BE2C (cell line): ENCODE measurements at places on chromosomes 3 and 15.

GRCh38 chr3:88707837-88708236 lies 399.6 kb upstream of the EPHA3 start:
- DNase-seq: no peak

GRCh38 chr3:154886437-154886836 lies 193.7 kb upstream of the MME start:
- DNase-seq: no peak

GRCh38 chr3:46090161-46090591 lies 62.9 kb upstream of the XCR1 start:
- no peak for DNase-seq

GRCh38 chr3:15032650-15033049 lies 32.5 kb downstream of the MRPS25 start:
- no peak for DNase-seq

- DNase-seq: no peak
These were observed 168.3 kb downstream of the ATP10A start for GRCh38 chr15:25694823-25695312.

DNA sequence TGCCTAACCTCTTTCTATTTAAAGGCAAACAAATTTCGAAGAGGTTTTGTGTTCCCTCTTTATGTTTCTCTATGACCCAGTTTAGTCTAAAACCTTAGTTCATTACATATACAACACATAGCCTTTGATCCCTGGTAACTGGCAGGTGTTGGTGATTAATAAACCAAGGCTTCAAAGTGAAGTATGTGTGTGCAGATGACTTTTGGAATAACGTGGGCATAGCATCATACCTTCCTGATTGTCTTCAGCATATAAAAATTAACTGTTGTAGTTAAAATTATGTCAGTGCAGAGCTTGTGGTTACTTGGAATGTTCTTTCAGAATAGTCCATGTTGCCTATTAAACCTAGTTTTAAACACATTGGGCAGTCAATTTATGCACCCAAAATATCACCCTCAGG lies 608.3 kb downstream of the ROBO2 start:
- DNase-seq: no peak

GRCh38 chr3:81476692-81477091 lies 284.8 kb downstream of the GBE1 start:
- DNase-seq: peak; percentile 15

GRCh38 chr15:52683580-52683979 lies 4.4 kb upstream of the ATOSA start:
- DNase-seq: no peak

DNA sequence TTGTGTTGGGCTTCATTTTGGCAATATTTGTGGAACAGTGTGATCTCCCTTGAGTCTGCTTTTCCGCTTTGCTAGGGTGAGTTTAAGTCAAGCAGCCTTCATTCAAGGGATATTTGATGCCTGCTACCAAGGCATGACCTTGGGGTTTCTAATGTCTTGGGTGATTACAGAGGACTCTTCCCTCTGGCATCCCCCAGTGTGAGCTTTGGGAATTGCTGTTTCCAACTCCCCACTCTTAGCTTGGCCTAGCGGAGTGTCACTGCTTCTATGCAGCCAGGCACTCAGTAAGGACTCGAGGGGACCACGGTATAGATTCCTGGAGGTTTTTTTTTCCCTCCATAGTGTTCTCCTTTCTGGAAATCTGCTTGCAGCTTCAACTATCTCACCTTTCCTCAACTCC lies 21.1 kb downstream of the GCNT3 start:
- DNase-seq: peak; percentile 25

DNA sequence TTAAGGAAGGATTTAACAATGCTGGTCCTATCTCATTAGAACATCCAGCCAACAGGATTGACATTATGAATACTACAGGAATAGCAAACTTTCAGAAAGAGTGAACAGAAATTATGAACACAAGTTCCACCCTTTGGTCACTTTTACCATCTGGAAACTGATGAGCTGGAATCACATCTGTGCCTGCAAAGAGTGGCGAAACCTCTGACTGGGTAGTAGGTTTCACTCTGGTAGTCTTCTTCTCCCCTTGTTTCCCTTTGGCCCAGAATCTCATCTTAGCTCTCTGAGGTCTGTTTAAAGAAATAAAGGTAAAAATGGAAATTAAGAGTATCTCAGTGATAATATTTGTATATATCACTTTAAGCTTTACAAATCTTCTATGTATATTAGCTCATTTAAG lies 73.1 kb downstream of the NR2E3 start:
- DNase-seq: no peak

DNA sequence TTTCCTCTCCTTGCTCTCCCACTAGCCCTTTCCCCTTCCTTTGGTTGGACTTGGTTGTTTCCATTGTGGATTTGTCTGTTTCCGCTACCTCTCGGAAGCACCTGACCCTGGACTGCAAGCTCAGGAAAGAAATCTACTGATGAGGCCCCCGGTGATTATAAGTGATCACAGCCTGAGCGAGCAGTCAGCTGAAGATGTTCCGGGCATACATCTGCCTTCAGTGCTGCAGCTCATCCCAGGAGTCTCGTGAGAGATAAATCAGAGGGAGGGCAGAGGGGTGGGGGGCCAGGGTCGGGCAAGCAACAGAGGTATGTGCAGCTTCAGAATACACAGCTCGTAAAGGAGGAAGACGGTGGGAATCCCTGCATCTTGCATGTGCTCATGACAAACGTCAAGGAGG lies 102.1 kb downstream of the MRPL46 start:
- DNase-seq: no peak

DNA sequence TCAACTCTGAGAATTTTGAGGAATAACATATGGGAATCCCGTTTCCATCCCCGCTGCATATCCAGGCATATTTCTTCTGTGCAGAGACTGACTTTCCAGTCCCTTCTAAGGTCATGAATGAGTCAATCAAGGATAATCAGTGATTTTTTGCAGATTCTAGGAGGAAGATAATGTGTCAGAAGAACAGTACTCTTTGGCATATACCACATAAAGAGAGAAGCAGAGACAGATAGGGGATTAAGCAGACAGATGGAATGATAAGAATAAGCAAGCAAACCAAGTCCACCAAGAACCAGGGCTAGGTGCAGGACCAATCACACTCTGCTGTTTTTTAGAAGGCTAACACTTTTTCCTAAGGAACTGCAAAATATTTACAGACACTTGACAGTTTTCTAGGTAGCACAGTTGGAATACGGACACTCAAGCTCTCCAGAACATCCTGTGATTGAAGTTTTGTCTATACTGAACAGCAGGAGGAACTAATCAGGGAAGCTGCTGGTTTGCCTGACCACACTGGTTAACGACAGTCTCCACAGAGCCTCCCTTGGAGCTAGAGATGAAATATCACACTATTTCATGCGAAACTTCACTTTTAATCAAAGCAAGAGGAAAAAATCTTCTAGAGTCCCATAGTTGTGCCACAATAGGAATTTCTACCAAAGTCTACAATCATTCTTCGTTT lies 450.0 kb upstream of the KCNMB2 start:
- DNase-seq: no peak

DNA sequence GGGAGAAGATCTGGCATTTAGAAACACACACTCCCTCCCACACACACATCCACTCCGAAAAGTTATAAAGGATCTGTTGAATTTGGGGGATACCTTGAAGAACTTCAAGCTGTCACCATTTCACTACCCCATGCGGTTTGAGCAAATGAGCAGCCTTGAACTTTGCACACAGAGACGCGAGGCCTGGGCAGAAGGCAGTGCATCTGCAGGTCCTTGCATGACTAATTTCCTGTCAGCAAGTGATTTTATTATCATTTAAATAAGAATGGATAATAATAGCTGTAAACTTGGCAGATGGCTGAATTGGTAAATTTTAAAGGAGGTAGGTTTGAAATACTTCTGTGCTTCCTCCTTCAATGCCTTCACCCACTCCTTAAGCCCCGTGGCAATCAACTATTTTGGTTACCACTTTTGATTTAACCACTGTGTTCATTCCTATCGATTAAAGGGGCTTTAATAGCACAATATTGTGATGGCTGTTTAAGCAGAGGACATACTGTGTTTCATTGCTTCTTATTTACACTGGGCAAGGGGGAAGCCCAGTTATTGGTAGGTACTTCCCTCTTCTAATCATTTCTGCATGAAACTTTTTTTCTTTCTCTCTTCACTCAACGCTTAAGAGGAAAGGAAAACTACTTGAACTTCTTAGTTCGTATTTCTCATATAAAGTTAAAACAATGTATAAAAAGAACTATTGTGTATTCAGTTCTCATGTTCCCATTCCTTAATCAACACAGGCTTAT lies 108.1 kb downstream of the ROBO2 start:
- peak; percentile 33 for DNase-seq

DNA sequence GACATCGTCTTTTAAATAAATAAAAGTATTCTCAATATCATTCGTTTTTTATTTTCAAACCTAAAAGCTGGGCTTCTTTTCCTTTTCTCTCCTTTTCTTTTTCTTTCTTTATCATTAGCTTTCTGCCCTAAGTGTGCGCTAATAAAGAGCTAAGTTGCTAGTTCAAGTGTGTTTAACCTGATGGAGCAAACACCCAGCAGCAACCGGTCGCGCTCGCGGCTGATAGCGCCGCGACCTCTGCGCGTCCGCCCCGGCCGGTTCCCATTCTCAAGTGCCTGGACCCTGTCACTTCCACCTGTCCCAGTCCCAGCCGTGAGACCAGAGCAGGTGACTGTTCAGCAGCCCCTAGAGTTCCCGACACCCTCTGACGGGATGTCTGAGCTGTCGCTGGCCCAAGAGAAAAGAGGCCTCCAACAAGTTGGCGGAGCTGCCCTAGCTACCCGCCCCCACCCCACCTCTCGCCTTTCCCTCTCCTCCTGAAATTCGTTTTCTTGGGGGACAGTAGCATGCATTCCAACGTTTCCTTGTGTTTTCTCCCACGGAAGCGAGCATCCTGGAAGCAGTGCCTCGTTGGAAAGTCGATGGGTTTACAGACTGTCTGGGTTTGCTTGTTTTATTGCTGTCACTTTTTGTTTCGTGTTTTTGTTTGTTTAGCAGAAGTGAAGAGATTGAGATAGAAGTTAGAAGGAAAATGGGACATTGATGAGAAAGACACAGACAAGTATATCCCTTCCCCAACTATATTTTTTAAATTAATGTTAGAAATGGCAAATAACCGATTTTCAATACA lies 3.1 kb upstream of the MECOM start:
- no peak for DNase-seq

DNA sequence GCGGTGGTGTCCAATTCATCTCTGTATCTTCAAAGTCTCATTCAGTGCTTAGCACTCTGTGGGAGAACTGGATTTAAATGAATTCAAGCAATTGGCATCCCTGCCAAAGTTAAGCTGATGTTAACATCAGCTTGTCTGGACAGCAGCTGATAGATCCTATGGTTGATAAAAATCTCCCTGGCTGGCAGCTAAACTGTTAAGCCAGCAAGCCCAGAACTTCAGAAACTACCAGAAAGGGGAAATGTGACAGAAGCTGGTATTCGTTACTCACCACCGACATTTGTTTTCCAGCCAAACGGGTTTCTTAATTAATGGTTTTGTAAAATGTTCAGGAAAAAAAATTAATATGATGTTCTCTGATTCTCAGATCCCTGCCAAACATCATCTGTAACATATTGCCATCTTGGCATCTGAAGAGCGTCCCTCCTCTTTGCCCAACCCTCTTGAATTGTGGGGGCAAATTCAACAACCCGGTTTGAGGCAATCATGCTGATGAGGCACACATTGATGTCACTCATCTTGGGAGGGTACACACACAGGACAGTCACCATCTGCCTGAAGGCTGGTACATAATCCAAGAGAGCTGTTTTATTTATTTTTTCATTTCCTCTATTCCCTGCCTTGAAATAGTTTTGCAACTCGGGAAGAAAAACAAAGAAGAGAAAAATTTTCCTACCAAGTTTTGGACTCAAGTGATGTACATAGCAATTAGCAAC lies 76.3 kb upstream of the ABHD17C start:
- DNase-seq: no peak

DNA sequence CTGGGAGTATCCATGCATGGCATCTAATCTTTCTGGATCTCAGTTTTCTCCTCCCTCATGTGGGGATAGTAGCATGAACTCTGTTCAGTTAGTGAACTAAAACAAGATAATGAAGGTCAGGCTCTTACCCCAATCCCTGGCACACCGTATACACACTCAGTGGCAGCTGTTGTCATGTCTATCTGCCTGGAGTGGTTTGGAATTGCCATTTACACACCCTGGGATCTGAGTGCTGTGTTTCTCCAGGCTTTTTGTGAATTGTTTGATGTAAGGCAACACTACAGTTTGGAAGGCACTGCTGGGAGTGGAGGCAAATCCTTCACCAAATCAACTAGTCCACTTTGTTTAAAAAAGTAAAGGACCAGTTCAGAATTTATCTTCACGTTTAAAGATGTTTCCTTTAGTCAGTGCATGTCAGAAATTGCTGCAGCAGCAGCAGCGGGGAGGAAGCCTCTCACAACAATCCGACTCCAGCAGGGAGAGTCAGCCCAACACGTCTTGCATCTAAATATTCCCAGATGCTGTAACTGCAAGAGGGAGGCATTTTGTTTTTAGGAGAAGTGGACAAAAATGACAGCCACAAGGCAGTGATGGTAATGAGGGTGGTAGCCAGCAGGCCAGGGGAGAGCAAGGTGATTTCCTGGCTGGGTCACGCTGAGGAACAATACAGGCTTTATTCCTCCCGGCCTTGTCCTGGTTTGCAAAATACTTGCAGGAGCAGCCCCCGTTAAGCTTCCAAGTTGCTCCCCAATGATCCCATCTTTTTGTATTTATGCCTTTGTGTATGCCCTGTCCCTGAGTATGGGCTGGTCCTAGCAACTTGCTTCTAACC lies 128.5 kb upstream of the LRIG1 start:
- DNase-seq: no peak

- DNase-seq: peak; percentile 41
These were observed 161.2 kb upstream of the ABI3BP start for GRCh38 chr3:101154401-101154800.

DNA sequence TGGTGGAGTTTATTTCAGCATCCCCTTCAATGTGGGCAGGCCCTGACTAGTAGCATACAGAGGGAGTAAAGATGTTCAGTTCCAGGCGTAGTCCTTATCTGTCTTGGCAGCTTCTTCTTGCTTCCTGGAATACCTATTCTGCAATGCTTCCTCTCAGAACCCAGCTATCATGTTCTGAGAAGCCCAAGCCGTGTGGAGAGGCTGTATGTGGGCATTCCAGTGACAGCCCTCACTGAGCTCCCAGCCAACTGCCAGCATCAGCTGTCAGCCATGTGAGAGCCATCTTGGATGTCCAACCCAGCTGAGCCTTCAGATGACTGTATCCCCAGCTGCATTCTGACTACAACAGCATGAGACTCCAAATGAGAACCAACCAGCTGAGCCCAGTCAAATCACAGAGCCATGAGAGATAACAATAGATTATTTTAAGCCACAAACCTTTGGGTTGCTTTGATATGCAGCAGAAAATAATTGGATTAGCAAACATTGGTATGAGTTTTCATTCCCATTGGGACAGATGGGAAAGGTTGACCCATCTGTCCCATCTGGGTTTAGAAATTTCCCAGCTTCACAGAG lies 8.4 kb upstream of the CMTM7 start:
- DNase-seq: no peak

GRCh38 chr15:67109141-67110034 lies 44.0 kb downstream of the SMAD3 start:
- DNase-seq: no peak

DNA sequence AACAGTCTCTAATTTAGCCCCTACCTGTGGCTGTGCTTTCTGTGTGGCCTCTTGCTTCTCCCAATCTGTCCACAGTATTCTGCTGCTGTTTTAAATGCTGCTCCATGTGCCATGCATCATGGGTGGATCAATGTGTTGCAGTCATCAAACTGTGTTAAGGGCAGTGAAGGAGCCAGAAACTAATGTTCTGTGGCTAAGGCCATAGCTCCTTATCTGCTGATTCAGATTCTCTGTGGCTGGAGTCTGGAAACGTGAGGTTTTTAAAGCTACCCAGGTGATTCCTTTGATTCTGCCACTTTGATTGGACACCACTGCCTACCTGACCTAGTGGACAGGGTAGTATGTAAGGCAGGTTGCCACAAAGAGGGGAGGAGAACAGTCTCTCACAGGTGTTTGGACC lies 44.8 kb downstream of the MORC1 start:
- DNase-seq: no peak
